Endothelial cell of umbilical vein (primary cell): ENCODE measurements at places on chromosomes 12 and 14.

GRCh38 chr12:76738824-76739579, 24.9 kb upstream of the ZDHHC17 start:
- DNase-seq, result no peak

- DNase-seq, result no peak
Observed at GRCh38 chr12:48997719-48998496, 1.3 kb downstream of the DDN start.

- no peak for DNase-seq
Observed at GRCh38 chr12:123938679-123939480, 33.8 kb downstream of the CCDC92 start.

DNA sequence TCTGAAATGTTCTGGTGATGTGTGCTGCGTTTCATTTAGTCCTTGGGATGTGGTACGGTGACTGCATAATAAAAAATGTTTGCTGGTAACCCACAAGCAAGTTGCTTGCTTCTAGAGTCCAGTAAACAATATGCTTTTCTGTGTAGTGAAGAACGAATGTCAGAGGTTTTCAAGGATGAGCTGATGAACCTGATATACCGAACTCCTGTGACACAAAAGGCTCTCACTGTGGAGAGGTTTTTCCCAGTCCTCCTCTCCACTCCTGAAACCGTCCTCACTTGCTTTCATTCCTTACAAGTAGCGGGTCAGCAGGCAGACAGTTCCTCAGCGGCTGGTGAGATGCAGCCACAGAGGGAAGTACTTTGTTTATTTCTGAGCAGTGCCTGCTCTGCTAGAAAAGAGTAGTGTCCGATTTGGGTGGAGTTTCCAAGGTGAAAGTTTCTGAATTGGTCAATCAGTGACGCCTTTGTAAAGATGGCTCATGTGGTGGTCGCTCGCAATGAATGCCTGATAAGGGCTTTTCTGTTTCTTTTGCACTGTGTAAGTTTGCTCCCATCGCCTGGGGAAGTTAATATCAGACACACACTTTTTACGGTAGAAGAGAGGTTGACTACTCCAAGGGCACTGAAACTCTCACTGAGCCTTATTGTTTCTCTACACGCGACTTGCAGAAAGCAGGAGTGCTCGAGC, 3.0 kb downstream of the ETV6 start:
- DNase-seq, result peak; percentile 67

DNA sequence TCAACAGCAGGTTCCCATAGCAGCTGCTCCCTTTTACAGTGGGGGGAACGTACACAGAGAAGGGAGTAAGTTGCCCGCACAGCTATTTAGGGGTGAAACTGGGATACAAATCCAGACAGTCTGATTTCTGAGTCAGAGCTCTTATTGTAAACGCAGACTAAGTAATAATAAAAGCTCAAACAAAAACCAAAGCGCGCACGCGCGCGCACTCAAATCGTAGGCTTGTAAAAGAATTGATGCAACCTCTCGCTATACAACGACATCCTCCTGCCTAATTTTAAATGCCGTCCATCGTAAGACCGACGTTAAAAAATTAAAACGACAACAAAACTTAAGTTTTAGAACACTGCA, 747 bp upstream of the DACT1 start:
- DNase-seq, result no peak

DNA sequence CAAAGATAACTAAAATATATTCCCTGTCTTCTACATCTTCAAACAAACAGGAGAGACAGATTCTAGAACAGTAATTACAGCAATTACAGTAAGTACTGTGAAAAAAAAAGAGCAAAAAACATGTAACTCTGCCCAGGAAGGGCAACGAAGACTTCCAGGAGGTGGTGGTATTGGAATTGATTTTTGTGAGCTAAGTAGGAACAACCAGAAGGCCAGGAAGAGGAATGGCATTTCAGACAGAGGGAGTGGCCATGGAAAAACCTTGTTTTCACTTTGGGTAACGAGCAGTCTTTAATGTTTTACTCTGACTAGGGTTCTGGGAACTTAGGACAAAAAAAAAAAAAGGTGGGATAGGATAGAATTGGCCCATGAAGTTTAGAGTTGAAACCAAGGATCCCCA, 196.3 kb upstream of the PLEKHG7 start:
- peak; percentile 8 for DNase-seq

DNA sequence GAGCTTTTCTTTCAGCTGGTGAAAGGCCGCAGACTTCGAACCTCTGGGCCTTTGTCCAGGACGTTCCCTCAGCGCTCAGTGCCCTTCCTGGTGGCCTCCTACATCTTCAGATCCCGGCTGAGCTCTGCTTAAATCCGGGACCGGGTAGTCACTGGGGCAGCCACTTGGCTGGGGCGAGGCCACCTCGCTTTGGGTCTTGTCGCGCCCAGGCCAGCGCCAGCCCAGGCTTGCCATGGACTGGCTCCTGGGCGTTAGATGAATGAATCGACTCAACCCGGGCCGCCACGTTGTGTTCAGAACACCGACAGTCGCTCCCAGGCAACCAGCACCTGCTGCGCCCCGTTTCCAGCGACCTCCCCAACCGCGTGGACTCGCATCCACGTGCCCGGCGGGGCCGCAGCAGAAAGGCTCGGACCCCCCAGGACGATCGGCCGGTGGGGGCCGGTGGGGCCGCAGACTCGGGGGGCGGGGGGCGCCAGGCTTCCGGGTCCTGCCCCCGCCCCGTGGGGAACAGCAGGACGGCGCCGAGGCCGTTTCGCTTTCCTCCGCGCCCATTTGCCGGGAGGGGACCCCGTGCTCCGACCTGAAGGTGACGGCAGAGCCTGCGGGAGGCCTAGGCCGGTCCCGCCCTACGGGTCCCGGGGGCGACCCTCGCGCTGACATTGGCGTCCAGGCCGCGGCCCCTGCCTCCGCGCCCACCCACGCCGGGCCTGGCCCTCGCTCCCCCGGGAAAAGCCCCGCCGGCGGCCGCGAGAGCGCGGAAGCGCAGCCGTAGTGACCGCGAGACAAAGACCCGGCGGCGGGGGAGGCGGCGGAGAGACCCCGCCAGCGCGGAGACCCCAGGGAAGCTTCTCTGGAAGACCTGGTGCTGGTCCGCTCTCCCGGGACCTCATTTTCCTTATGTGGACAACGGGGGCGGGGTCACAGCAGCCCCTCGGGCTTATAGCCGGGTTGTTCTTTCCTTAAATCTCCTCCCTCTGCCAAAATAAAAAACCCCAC, 37.3 kb upstream of the RCOR1 start:
- peak; percentile 29 for DNase-seq
